ENCODE measurements at places on chromosomes 7 and 10. TPM values are rescaled to one million over a fixed set of nuclear protein-coding genes. Genes with fewer than 3 reads are reported as not detected.

Gene AMPH
- 0.30 TPM for total RNA-seq

Gene SORBS1
- 1.1 TPM for total RNA-seq

Gene CXCL12
- total RNA-seq, result not detected

Gene SLC18A3
- not detected for total RNA-seq

Gene ICA1
- total RNA-seq, result 1.3 TPM

Gene DYNC1I1
- total RNA-seq, result not detected

Gene CYP26C1
- not detected for total RNA-seq

Gene FKBP6
- not detected for total RNA-seq

Gene ABCB4
- total RNA-seq, result not detected

Gene SLC16A9
- total RNA-seq, result 0.68 TPM

Gene PDAP1
- total RNA-seq, result 107 TPM

Gene GIMAP6
- total RNA-seq, result 119 TPM

Gene GATA3
- 163 TPM for total RNA-seq

Gene HOXA7
- not detected for total RNA-seq

Gene FAM20C
- total RNA-seq, result 0.70 TPM

Measured in T-helper 2 cell treated with Interferon-gamma antibody and Interleukin-4, amounts not matched to agents 100 ng/mL and 5 ng/mL, for 36 hours (primary cell).